ENCODE measurements at places on chromosomes 2 and 18.

GRCh38 chr2:69469784-69470183 lies 32.5 kb upstream of the NFU1 start:
- no peak for DNase-seq

GRCh38 chr2:230410861-230411569 lies 5.0 kb upstream of the SP100 start:
- DNase-seq: no peak

- DNase-seq: no peak
These were observed 12.3 kb upstream of the SPP2 start for GRCh38 chr2:234038076-234038802.

GRCh38 chr2:11396467-11397445 lies 52.3 kb upstream of the ROCK2 start:
- no peak for DNase-seq

DNA sequence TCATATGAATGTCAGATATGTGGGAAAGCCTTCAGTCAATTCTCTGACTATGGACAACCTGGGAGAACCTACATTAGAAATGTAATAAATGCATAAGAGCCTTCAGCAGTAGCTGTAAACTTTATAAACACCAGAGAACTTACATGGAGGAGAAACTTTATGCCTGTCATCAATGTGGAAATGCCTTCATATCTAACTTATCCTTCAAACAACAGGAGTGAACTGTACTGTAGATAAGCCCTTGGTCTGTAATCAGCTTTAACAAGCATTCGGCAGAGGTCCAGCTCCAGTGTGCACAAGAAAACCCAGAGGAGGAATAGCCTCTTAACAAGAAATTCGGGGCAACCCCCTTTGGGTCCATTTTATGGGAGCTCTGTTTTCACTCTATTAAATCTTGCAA lies 14.8 kb upstream of the UXS1 start:
- no peak for DNase-seq

DNA sequence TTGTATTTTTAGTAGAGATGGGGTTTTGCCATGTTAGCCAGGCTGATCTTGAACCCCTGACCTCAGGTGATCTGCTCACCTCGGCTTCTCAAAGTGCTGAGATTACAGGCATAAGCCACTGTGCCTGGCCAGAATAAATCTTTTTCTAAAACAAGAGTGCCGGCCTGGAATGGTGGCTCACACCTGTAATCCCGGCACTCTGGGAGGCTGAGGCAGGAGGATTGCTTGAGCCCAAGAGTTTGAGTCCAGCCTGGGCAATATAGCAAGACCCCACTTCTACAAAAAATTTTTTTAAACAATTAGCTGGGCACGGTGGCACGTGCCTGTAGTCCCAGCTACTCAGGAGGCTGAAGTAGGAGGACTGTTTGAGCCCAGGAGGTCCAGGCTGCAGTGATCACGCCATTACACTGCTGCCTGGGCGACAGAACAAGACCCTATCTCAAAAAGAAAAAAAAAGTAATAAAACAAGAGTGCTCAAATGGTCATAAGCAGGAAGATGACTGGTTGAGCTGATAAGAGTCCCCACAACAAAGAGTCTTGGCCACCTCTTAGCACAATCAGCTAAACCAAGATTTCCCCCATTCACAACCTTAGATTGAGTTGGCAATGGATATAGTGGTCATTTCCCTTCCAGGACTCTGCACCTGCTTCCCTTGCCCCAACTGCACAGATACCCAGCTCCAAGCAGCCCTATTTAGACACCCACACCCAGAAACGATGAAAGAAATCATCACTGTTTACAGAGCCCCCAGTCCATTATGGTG lies 5.8 kb upstream of the UCN start:
- DNase-seq: no peak

DNA sequence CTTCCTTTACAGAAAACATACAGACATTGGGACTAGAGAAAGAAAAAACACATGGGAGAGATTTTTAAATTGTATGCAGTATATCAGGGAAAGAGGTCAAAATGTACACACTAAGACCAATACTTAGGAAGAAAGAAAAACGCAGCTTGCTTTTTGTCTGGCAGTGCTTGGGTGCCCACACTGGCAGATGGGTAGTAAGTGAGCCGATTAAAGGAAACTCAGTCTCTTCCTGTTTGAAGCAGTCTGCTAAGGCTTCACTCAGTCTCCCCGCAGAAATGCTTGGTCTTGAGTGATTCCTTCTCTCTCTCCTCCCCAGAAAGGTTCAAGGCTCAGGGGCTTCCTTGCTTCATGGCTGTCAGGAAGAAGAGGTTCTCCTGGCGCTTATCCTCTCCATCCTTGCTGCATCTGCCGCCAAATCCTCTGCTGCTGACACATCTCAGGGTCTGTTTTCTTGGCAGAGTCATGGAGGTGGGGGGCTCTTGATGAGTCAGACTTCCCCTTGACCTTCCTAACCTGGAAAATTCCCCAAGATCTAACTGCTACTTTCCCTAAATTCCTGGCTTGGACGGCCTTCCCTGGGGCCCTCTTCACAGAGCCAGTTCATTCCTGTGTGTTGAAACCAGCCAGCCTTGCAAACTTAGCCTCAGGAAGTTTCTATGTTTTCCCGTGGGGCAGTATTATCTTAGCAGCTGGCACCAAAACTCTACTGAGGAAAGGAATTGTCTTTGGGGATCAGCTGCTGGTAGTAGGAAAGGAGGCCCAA lies 10.5 kb upstream of the TMSB10 start:
- no peak for DNase-seq

GRCh38 chr2:120669121-120669952 lies 66.3 kb upstream of the GLI2 start:
- no peak for DNase-seq

DNA sequence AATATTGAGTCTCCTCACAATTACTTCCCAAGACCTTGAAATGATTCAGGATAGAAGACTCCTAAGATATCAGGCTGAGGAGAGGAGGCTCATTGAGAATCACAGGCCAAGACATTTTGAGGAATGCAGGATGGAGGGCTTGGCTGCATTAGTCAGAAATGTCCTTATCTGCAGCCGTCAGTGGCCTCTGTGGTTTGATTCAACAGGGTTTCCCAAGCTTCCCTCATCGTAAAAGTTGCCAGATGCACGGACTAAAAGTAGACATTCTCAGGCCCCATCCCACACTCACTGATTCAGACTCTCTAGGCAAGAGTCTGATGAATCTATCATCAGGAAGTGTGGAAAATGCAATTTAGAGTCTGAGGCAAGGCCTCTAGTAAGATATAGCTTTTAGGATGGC lies 34.0 kb upstream of the TMEM178A start:
- no peak for DNase-seq

- DNase-seq: no peak
These were observed 99.9 kb downstream of the GALNT14 start for GRCh38 chr2:31038385-31038784.

GRCh38 chr2:222399038-222399783 lies 25.1 kb upstream of the SGPP2 start:
- no peak for DNase-seq

- no peak for DNase-seq
These were observed 318.7 kb downstream of the PDE11A start for GRCh38 chr2:177753682-177754491.

DNA sequence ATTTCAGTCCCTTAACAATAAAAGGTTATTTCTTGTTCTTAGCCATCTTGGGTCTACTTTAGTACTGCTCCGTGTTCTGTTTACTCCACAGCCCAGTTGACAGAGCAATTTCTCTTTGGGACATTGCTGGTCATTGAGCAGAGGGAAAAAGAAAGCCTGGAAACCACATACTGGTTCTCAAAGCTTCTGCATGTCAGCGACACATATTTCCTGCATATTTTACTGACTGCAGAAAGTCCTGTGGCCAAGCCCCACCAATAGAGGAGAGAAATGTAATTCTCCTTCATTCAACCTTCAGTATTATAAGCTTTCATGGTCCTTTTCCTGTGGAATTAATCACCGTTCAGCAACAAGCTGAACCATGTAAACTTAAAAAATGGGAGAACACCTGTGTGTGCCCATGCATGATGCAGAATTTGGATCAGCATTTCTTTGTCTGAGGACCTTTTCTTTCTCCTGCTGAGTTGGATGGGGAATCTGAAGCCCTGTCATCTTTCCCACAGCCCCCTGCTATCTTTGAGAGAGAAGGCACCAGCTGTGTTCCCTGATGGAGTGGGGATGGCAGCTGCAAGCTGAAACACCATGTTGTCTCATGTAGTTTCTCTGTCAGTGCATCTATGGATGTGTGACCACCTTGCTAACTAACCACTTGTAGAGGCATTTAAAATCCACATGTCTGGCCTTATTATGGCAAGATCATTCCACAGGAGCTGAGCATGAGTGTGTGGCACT lies 431.6 kb downstream of the MEIS1 start:
- DNase-seq: no peak
